ENCODE measurements at places on chromosomes 11 and 22.

GRCh38 chr22:46803031-46803880 is 40.8 kb downstream of the TBC1D22A start:
- DNase-seq = peak; percentile 58

DNA sequence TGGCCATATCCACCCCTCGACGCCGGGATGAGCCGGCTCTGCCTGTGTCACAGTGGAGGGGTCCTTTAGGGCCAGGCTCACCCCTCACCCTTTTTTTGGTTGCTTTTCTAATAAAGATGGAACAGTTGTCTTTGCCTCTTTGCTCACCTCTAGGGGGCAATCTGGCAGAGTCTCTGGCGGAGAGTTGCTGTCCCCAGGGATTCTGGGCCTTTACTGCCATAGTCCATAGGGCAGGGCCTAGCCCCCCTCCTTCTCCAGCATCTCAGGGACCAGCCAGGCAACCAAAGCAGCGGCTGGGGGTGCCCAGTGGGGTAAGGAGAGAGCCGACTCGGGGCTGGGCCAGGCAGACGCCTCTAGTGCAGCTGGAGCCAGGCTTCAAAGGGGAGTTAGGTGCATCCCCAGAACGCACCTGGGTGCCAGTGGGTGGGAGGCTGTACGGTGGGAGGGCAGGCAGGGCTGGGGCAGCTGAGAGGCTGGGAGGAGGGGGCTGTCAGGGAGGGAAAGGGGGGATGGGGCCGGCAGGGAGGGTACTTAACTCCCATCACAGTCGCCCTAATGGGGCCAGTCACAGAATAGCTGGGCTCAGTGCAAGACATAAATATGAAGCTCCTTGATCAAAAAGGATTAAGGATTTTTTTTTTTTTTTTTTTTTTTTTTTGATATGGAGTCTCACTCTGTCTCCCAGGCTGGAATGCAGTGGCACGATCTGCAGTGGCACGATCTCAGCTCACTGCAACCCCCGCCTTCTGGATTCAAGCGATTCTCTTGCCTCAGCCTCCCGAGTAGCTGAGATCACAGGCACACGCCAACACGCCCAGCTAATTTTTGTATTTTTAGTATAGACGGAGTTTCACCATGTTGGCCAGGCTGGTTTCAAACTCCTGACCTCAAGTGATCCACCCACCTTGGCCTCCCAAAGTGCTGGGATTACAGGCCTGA is 2.5 kb upstream of the SUSD2 start:
- DNase-seq = no peak

DNA sequence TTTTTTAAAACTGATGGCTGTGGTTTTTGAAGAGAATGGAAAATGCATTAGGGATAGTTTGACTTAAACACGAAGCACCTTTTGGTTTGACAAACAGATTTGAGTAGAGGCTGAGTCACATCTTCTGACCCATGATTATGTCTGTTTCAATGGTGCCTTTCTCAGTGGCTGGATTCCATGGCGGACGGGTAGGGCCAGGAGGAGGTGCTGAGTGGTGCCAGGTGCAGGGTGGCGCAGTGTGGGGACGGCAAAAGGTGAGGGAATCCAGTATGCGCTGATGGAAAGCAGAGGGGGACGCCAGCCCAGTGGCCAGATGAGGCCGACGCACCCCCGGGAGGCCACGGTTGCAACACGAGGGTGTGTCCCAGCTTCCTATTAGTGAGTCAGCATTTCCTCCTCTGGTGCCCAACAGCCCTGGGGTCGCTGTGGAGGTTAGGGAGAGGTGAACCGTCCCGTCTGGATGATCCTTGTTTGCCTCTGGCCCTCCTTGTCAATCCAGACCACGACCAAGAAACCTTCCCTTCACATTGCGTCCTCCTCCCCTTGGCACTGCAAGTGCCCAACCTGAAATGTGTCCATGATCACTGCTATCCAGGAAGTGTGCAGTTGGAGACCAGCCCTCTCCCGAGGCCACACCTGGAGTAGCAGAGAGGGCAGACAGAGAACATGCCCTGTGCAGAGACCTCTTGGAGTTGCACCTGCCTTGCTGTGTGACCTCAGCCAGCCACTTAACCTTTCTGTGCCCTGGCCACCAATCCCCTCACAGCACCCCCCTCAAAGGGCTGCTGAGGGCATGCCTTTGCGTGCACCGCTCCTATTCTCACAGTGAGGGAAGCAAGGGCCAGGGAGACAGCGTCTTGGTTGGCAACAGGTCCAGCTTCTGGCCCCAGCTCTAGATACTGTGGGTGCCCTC is 32.5 kb upstream of the ATXN10 start:
- no peak for DNase-seq

GRCh38 chr22:31094021-31094551 is 13.0 kb downstream of the SMTN start:
- no peak for DNase-seq

- no peak for DNase-seq
These were observed 20.2 kb downstream of the PPP6R2 start for GRCh38 chr22:50363166-50363802.

GRCh38 chr11:12162652-12163051 is 52.3 kb downstream of the MICAL2 start:
- DNase-seq = no peak

- DNase-seq = no peak
These were observed 4.6 kb upstream of the IL17REL start for GRCh38 chr22:50016988-50017700.

DNA sequence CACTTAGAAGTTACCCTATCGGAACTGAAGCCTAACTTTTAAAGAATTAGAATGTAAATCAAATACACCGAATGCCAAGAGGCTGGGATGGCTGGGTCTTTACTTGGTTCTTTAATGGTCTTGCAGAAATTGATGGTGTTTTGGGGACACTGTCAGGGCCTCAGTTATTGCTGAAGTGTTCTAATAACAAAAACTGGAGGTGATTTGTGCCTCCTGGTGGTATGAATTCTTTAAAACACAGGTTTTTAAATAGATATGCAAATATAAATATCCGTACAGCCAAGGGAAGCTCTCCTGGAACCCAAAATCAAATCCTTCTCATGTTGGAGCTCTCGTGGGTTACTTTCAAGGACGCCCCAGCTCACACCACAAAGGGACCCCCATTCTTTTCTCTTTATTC is 19.3 kb upstream of the TMPRSS5 start:
- DNase-seq = no peak

DNA sequence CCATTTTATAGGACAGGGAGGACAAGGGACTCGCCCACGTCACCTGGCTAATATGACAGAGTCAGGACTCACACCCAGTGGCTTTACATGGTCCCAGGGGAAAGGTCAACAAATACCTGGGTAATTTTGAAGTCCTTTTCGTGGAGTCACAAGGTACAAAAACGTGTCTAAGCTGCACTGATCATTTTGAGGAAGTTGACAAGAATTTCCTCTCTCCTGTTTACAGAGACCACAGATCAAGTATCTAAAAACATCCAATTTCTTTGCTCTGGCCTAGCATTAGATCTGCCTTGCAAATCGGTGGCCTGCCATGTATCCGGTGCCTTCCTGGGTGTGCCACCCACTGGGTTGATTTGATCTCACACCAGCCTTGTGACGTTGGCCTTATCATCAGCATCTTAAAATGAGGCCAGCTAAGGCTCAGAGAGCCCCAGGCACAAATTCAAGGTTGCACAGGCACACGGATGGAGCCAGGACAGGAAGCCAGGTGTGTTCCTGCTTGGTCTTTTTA is 17.6 kb downstream of the GDPD5 start:
- DNase-seq = peak; percentile 33

- DNase-seq = no peak
These were observed 48.9 kb downstream of the ST3GAL4 start for GRCh38 chr11:126404367-126404766.

DNA sequence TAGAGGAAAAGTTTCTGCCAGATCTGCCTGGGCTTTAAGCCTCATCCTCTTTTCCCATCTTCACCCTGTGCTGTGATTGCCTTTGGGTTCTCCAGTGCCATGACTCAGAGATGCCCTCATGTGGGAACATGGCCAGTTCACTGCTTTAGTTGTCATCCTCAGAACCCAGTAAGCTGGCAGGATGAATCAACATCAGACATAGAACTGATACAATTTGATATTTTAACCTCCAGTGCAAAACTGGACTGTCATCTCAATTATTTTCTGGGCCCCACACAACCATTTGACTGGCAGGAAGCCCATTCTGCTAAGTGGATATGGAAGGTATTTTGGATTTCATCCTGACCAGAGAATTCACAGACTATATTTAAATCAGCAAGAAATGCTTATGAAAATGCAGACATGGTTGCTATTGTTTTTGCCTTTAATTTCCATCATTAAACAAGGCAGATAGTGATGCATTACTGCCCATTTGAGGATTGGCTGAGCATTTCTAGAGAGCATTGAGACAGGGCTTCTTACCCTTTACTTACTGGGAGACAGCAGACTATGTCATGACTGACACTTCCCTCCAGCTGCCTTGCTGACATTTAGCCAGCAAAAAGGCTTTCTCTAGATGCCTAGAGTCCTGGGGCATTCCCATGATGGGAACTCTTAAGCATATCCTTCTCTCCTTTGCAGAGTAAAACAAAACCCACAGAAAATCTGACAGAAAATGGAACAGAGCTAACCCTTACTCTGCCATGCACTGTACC is 327.1 kb upstream of the MTNR1B start:
- DNase-seq = no peak

- DNase-seq = no peak
These were observed 786.8 kb downstream of the BRD1 start for GRCh38 chr22:49040754-49041467.

DNA sequence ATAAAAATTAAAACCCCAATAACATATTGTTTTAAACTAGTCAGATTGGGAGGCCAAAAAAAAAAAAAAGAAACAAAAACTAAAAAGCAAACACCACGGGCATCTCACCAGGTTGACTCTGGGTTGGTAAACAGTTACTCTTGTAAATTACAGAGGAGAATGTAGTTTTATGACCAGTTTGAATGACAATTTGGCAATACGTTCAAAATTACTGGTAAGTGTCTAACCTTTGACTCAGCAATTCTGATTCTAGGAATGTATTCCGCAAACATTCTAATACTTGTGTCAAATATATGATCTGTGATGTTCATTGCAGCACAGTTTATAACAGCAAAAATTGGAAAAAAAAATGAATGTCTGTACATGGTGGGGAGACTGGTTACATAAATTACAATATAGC is 1376.0 kb downstream of the TBC1D22A start:
- no peak for DNase-seq

GRCh38 chr11:12372111-12372510 is 5.3 kb upstream of the PARVA start:
- DNase-seq = no peak

- no peak for DNase-seq
These were observed 20.3 kb downstream of the TMPRSS5 start for GRCh38 chr11:113685654-113686359.

DNA sequence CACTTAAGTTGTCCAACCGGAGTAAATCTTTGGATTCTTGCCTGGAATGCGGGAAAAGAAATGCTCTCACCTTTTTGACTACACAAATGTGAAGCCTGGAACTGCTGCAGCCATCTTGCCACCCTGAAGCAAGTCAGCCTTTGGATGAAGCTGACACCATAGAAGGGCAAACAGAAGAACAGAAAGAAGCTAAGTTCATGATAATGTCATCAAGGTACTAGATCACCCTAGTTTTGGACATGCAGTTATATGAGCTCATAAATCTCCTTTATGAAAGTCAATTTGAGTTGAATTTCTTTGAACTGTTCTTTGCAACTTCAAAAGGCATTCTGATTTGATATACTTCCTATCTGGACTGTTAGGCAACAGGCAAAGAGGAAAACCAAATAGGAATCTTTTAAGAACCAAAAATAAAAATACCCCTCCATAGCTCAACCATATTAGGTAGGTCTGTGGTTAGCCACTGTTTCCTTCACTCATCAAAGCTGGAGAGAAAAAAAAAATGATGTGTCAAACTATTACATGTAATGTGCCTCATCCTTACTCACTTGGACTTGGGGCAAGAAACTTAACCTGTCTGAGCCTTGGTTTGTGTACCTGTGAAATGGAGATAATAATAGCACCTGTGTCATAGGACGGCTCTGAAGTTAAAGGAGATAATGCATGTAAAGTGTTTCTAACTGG is 91.9 kb downstream of the WT1 start:
- no peak for DNase-seq

DNA sequence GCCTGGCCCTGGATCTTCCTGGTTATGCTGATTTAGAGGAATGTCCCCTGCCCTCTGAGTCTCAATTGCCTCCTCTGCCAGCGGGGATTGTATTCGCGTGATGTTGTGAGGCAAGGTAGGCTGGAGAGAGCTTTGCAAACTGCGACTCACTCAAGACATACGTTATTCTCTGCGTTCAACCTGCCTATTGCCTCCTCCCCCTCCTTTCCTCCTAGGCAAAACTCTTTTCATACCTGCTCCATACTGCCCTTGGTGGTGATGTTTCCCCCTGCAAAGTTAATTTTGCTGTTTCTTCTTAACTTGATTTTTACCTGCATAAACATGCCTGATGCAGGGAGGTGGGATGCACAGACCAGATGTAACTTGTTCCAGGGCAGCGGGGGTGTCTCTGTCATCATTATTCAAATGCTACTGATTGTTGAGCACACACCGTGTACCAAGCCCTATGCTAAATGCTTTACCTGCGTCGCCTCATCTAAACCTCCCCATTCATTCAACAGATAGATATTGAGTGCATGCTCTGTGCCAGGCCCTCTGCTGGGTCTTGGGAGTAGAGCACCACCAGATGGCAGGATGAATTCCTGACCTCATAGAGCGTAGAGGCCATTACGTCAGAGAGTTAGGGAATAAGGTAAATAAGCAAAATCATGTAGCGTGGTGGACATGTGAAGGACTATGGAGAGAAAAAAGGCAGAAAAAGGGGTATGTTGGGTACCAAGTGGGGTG is 29.0 kb downstream of the SGSM1 start:
- no peak for DNase-seq

GRCh38 chr11:10906521-10906920 is 48.7 kb upstream of the ZBED5 start:
- no peak for DNase-seq

DNA sequence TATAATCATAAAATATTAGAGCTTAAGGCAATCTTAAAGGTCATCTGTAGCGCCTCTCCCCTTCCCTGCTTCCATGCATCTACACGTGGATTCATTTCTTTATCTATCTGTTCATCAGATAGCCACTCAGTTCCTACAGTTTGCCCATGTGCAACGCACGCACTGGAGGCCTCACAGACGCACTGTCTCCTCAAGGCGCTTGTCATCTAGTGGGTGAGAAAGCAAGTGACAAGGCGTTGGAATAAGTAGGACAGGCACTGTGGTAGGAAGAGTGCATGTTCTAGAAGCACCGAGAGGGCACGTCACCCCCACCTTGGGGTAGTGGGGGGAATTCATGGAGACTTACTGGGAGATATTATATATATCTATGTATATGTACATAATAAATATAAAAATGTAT is 20.8 kb upstream of the JAM3 start:
- no peak for DNase-seq

- no peak for DNase-seq
These were observed 31.9 kb upstream of the ZC3H12C start for GRCh38 chr11:110061296-110061695.

DNA sequence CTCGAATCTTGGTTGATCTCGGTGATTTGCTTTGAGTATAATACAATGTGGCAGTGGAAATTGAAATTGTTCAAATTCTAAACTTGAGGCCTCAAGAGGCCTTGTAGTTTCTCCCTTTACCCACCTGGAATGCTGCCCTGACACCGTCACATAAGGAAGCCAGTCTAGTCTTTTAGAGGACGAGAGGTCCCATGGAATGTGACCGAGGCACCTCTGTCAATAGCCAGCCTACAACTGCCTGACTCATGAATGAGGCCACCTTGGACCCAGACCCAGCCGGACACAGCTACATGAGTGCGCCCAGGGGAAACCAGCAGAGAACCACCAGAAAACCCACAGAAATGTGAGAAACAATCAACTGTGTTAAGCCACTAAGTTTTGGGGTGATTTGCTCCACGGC is 52.5 kb downstream of the RPL27A start:
- DNase-seq = no peak

GRCh38 chr11:119120639-119121007 is 757 bp upstream of the HINFP start:
- no peak for DNase-seq

Data from activated T-helper 1 cell treated with anti-CD3 and anti-CD28 coated beads, Interleukin-2, amount 50 U/mL, for 16 hours (primary cell).